ENCODE measurements at places on chromosomes 6 and 20. TPM values are rescaled to one million over a fixed set of nuclear protein-coding genes. Genes with fewer than 3 reads are reported as not detected.

GPX5 gene
- not detected for total RNA-seq

RBM24 gene
- 0.42 TPM for total RNA-seq

SNRPB gene
- 111 TPM for total RNA-seq

SLC32A1 gene
- total RNA-seq: not detected

RSPO3 gene
- total RNA-seq: 1.4 TPM

PCSK2 gene
- 0.09 TPM for total RNA-seq

PRR18 gene
- total RNA-seq: 1.2 TPM

HTR1E gene
- not detected for total RNA-seq

CST5 gene
- total RNA-seq: not detected

PLN gene
- 0.14 TPM for total RNA-seq

SDC4 gene
- 54.4 TPM for total RNA-seq

STMND1 gene
- not detected for total RNA-seq

GSTA3 gene
- total RNA-seq: not detected

PRSS16 gene
- total RNA-seq: 0.42 TPM

RHAG gene
- 345 TPM for total RNA-seq

TRERF1 gene
- total RNA-seq: 1.3 TPM

GNAS-AS1 gene
- total RNA-seq: 0.08 TPM

RGS17 gene
- total RNA-seq: under 0.01 TPM

DPPA5 gene
- total RNA-seq: not detected

GINS1 gene
- total RNA-seq: 0.25 TPM

SPATA25 gene
- 7.6 TPM for total RNA-seq

DNAH8 gene
- under 0.01 TPM for total RNA-seq

DCDC2 gene
- 13.0 TPM for total RNA-seq

MYB gene
- 19.8 TPM for total RNA-seq

RAD21L1 gene
- total RNA-seq: not detected

TBX18 gene
- total RNA-seq: 0.59 TPM

ZSCAN31 gene
- total RNA-seq: 10.2 TPM

HLA-DQB1 gene
- 12.1 TPM for total RNA-seq

FAM162B gene
- total RNA-seq: 1.0 TPM

PRICKLE4 gene
- 0.37 TPM for total RNA-seq

TRIM10 gene
- 128 TPM for total RNA-seq

All from liver (tissue), 10 donors.